ENCODE measurements at places on chromosomes 12 and 14.

- no peak for DNase-seq
Measured at GRCh38 chr14:60735416-60735815, 855 bp downstream of the MNAT1 start.

DNA sequence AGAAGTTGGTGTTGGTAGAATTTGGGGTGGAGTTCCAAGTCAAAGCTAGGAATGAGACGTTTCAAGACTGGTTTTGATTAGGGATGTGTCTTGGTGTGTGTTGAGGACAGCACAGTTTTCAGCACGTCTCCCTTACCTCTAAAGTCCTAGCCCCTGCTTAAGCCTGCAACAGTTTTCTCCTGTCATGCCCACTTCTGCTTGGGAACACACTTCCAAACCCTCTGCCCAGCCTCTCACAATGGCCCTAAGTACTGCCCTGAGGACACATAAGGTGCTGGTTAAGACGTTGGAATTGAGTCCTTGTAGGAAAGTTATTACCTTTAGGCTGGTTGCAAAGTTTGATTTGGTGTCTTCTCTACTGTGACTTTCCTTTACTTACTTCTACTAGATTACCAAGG lies 710 bp upstream of the BMAL2 start:
- DNase-seq = no peak

GRCh38 chr12:127760996-127761395 lies 506.0 kb upstream of the TMEM132C start:
- no peak for DNase-seq

DNA sequence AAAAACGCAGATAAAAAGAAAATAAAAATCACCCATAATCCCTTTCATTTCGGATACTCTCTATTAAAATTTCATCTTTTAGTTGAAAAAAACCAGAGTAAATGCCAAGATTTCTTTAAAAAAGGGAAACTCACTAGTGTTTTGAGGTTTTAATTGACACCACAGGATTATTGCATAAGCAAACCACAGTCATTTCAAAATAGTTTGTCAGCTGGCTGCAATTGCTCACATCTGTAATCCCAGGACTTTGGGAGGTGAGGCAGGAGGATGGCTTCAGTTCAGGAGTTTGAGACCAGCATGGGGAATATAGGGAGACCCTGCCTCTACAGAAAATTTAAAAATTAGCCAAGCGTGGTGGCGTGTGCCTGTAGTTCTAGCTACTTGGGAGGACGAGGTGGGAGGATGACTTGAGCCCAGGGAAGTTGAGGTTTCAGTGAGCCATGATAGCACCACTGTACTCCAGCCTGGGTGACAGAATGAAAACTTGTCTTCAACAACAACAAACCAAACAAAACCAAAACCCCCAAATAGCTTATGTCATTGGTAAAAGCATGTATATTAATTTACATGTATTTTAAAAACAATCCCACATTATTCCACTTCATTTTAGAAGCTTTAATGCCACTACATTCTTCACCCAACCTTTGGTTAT lies 48.8 kb downstream of the SYNE2 start:
- DNase-seq = no peak

DNA sequence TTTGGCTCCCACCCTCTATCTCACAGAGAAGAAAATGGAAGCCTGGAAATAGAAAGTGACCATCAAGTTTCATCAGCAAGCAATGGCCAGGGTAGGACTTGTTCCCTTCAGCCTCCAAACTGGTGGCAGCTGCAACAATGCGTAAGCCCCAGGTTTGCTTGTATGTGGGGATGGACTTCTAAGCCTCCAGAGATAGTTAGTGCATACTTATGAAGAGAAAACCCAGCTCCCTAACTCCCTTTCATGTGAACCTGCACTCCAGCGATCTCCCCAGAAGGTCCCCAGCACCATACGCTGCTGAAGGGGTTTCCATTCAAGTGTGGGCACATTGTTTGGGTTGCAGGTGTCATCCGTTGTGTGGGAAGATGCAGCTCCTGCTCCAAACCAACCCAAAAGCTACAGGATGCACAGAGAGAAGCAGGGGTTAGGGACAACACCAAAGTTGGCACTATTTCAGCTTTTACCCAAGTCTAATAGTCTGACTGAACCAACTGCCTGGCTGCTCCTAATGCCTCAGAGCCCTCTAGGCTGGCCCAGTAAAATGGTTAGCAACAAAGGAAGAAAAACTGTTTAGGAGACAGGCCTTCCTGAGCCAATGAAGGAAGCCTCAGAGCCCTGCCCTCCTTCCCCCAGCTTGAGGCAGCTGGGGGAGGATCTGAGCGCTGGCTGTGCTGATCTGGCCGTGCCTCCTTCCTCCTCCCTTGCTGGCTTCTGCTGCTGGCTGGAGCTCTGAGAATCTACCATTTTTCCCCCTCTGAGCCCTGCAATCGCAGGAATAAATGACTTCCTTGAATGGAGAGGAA lies 12.3 kb downstream of the ZFP36L1 start:
- no peak for DNase-seq

GRCh38 chr12:104414581-104415341 lies 42.0 kb upstream of the CHST11 start:
- no peak for DNase-seq

All from activated CD8-positive, alpha-beta memory T cell treated with anti-CD3 and anti-CD28 coated beads for 1 hour (primary cell).